ENCODE measurements at places on chromosomes 7 and 10.

DNA sequence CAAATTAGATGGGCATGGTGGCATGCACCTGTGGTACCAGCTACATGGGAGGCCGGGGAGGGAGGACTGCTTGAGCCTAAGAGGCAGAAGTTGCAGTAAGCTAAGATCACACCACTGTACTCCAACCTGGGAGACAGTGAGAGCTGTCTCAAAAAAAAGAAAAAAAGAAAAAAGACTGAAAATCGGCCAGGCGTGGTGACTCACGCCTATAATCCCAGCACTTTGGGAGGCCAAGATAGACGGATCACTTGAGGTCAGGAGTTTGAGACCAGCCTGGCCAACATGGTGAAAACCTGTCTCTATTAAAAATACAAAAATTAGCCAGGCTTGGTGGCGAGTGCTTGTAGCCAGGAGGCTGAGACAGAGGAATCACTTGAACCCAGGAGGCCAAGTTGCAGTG is 11.9 kb downstream of the RNF216 start:
- DNase-seq, result no peak

DNA sequence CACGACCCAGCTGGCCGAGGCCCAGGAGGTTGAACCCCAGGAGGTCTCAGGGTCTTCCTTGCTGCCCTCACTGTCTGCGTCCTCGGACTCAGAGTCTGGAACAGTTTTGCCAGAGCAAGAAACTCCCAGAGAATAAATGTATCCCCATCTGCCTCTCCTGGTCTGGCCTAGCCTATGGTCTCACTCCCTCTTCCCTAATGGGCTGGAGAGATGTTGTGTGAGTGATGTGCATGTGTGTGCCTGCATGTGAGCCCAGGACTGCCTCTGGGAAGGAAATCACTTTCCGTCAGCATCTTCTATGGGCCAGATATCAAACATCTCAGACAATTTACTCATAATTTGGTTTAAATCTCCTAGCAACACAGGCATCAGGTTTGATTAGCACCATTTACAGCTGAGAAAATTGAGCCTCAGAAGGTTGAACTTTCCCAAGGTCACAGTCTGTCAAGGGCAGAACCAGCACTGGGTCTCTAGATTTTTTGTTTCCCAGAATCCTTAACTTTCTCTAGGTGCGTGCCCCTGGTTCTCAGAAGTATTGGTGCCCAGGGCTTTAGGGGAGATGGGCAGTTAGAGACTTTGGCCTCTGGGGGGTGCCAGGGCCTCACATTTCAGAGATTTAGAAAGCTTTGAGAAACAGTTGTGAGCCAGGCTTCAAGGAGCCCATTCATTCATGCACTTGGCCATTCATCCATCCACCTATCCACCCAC is 4.9 kb downstream of the TMEM270 start:
- DNase-seq, result peak; percentile 69

DNA sequence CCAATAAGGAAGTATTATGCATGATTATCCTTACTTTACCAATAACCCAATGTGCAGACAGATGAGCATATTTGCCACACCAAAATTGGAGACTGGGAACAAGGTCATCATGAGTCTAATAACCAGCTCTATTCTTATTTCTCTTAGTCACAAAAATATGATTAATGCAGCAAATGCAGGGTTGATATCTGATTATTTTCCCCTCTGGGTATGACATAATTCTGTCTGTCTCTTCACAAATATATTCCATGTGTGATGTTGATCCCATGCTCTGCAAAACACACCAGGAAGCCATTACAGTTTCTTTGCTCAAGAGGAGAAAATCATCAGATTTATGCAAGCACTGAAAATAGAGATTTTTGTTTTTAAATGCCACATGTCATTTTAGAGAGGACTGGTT is 196.5 kb upstream of the DGKB start:
- no peak for DNase-seq

DNA sequence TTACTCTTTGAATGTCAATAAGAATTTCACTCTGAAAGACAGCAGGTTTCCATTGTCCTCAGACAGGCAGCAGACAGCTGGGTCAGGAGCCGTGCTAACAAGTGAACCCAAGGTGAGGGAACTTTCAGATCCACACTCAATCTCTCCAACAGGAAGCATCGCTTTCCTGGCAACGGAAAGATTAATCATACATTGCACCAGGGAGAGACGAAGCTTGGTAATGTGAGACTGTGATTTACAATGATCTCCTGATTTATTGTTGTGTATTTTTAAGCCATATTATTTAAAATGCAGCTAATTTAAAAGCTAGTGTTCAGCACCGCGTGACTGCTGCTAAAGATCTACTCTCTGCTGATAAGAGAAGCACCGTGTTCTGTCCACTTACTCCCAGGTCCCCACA is 17.5 kb upstream of the NOM1 start:
- no peak for DNase-seq

DNA sequence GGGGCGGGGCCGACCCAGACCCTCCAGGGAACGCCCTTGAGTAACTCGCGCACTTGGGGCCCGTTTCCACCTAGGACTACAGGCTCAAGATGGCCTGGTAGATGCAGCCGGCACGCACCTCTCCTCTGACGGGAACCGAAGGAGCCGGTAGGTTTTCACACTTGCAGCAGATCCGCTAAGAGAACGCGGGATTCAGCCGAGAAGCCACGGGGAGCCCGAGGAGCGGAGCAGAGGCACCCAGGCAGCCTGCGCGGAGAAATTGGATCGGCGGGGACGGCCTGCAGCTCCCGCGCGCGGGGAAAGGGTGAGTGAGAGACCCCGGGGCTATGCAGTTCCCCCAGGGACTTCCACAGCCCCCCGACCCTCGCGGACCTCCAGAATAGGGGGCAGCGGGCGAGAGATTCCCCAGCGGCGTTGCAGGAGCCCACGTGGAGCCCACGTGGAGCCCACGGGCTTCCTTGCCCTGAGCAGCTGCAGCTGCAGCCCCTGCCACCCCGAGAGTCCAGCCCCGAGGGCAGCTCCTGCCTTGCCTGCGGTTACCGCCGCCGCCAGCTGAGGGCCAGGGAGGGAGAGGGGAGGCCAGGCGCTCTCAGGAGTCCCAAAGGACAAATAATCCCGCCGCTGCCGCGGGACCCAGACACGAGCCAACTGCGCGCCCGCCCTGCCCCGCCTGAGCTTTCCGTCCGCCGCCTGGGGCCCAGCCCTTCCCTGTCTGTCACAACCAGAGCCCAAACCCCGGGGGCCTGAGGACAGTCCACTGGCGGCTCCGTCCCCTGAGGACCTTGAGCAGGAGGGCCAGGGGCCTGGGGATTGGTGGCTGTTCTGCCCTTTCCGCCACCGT is 13.1 kb downstream of the IFT22 start:
- peak; percentile 44 for DNase-seq

GRCh38 chr10:129814681-129815646 is 149.1 kb downstream of the EBF3 start:
- no peak for DNase-seq

DNA sequence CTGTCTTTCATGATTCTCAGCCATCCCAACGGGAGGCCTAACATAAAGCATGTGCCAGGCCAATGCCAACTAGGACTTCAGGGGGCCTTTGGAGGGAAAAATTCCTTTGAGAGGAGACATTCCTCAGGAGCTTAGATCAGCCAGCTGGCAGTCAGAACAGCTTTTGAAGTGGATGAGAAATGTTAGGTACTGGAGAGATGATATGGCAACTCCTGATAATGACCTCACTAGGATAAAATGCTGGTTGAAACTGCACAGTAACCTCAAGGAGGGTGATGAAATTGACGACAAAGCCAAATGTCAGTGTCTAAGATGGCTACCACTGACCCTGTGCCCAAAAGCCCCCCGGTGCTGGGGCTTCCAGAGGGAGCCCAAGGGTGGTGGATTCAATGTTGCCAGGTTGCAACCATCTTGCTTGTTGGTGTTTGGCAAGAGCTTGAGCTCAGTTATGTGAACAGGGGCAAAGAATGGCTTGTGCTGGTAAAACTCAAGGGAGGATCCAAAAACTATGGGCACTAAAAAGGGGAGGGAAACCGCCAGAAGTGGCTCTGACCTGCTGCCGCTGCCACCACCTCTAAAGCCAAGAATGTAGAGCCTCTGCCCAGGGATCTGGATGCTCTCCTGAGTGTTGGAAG is 121.2 kb downstream of the UBE2H start:
- DNase-seq, result no peak

DNA sequence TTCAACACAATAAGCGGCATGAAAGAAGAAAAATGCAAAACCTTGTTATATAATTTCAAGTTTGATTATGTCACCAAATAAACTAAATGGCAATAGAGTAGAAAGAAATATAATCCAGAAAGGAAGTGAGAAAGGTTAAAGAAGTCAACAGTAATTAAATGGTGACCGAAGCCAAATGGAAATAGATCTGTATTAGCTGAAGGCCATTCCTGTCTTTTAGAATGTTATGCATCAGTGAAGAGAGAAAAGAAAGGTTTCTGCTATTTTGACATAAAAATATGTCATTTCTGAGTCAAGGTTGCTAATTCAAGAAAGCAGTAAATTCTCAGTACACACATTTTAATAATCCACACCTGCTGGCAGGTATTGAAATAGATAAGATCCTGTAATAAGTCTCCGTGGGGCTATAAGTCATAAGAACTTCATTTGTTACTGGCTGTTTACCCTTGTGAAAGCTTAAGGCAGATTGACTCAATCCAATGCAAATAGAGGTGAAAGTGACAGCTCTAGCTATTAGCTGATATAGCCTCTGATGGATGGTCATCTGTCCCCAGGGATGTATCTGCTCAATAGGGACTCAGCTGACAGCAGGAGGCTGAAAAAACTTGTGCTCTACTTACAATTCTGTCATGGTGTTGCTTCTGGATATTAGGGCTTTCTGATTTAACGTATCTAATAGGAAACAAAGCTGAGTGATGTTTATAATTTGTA is 152.1 kb downstream of the FZD1 start:
- no peak for DNase-seq

GRCh38 chr10:30493609-30494530 is 59.9 kb downstream of the MAP3K8 start:
- no peak for DNase-seq

DNA sequence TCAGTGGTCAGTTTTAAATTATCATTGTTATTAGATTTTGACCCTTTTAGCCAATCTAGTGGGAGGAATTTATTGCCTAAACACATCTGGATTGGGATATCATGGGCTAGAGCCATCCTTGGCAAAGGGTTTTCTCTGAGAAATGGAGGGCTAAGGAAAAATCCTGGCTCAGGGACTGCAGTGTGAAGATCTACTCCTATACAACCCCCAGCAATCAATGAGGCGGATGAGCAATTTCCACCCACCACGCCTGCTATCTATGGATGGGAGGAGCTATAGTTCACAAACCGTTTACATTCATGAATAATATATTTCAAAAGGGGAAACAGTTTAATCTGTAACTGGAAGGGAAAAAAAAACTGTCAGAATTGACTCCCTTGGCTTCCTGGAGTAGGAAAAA is 2.7 kb downstream of the CAV1 start:
- DNase-seq, result no peak

DNA sequence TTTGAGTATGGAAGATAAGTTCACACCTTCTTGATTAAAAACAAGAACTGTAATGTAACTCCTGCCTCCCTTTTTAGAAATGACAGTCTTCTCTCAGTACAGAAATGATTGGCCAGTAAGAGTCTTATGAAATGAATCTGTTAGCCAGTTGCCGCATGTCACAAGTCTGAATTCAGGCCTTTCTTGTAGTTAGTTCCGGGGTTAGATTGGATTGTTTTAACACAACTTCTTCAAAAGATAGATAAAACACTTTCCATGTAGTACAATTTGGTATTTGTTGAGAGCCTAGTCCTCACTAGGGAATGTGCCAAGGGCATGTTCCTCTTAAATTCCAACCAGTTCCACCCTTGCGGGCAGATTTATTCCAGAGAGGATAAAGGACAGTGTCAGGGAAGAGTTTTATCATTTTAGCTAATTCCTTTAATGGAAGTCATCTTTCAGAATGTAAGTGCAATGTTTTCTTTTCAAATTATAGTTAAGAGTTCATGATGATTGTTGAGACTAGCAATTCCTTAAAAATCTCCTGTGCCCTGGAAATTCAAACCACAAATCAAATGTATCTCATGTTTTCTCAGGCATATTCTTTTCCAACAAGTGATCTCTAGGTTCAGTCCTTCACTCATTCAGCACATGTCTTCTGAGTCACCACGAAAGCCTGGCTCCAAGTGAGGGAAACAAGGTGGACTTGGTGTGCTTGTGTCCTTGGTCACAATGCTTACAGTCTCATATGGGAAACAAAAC is 4.1 kb downstream of the FHIP2A start:
- DNase-seq, result peak; percentile 81

DNA sequence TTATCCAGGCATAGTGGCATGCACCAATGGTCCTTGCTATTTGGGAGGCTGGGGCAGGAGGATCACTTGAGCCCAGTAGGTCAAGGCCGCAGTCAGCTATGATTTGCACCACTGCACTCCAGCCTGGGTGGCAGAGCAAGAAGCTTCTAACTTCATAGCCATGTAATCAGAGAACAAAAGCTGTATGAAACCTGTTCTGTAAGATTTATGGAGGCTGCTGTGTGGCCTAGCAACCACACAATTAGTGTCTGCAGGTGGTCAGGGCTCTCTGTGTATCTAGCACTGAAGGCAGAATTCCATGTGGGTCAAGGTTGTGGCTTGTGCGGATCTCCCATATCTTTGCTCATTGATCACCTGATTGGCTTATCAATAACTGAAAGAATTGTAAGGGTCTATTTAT is 221.5 kb upstream of the FOXK1 start:
- DNase-seq, result no peak

- DNase-seq, result no peak
Measured at GRCh38 chr7:11343818-11344413, 370.2 kb downstream of the PHF14 start.

GRCh38 chr10:65911151-65911835 is 1014.5 kb upstream of the LRRTM3 start:
- no peak for DNase-seq

- no peak for DNase-seq
Measured at GRCh38 chr7:91193141-91193540, 71.1 kb upstream of the FZD1 start.

DNA sequence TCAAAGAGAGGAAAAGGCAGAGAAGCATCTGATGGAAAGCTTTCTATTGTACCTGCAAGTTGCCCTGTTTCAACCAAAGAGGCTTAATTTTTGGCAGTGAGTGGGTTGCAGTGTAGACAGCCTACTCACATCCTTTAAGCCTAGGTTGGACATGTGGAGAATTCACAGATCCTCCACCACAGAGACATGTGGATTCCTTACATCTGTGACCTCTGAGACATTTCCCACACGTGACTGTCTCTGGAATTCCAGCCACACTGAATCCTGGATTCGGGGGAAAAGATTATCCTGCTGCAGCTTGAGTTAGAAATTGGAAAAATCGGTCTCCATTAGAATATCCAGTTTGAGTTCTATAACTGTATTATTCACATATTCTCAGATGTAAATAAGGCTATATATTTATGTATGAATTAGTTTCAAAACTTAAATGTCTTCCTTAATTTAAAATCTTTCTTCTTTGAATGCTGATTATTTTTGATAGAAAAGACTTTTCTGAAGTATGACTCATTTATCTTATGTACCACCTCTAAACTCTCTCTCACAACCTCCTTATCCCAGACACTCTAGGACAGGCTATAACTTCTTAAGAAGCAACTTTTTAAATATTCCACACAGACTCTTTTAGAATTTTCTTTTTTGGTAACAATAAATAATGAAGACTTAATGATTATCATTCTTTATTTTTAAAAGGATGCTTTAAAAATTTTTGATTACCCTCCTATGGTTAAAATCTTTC is 123.3 kb downstream of the TWIST1 start:
- no peak for DNase-seq

- DNase-seq, result no peak
Measured at GRCh38 chr10:35204650-35205319, 78.1 kb downstream of the CREM start.
